ENCODE measurements at places on chromosomes 6 and 20. TPM values are rescaled to one million over a fixed set of nuclear protein-coding genes. Genes with fewer than 3 reads are reported as not detected.

Gene KHDRBS2
- total RNA-seq, result not detected

Gene COL9A3
- total RNA-seq, result 44.4 TPM

Gene AURKA
- 38.1 TPM for total RNA-seq

Gene NEDD9
- total RNA-seq, result 21.1 TPM

Gene VNN1
- not detected for total RNA-seq

Gene FOXF2
- 106 TPM for total RNA-seq

Gene PDYN
- not detected for total RNA-seq

Gene ID4
- 11.9 TPM for total RNA-seq

Gene PM20D2
- total RNA-seq, result 6.6 TPM

Gene BCL2L1
- 89.9 TPM for total RNA-seq

Gene COL20A1
- not detected for total RNA-seq

Gene PROKR2
- total RNA-seq, result not detected

Gene TXLNB
- total RNA-seq, result under 0.01 TPM

Gene ZNF451
- total RNA-seq, result 20.8 TPM

Gene IPCEF1
- total RNA-seq, result not detected

Gene GSTA3
- not detected for total RNA-seq

Gene MROH8
- total RNA-seq, result 0.39 TPM

Gene HLA-DOA
- total RNA-seq, result 0.16 TPM

Gene SGK2
- total RNA-seq, result not detected

Gene SCRT2
- not detected for total RNA-seq
